Ureter (tissue), 1 donor: ENCODE measurements at places on chromosomes 13 and 19. TPM values are rescaled to one million over a fixed set of nuclear protein-coding genes. Genes with fewer than 3 reads are reported as not detected.

LIG1 gene
- 25.5 TPM for total RNA-seq

ECSIT gene
- total RNA-seq = 43.7 TPM

FXYD1 gene
- 50.2 TPM for total RNA-seq

PRTN3 gene
- total RNA-seq = not detected

RXFP2 gene
- not detected for total RNA-seq

SHISA2 gene
- 0.21 TPM for total RNA-seq

SLC27A5 gene
- total RNA-seq = 16.5 TPM

VSTM2B gene
- not detected for total RNA-seq

ZNF324B gene
- total RNA-seq = 8.1 TPM

SOHLH2 gene
- total RNA-seq = 9.7 TPM

PLK5 gene
- total RNA-seq = not detected

SHISA7 gene
- total RNA-seq = not detected

AKAP11 gene
- total RNA-seq = 46.6 TPM

OR10H1 gene
- 0.60 TPM for total RNA-seq

CCDC106 gene
- total RNA-seq = 12.3 TPM

SULT2B1 gene
- total RNA-seq = 1.6 TPM

RANBP3 gene
- total RNA-seq = 94.3 TPM

LRRC25 gene
- total RNA-seq = 3.6 TPM

ZNF525 gene
- 28.2 TPM for total RNA-seq

OR7D2 gene
- total RNA-seq = not detected

ZNF534 gene
- not detected for total RNA-seq

THAP8 gene
- 3.8 TPM for total RNA-seq

SLITRK1 gene
- not detected for total RNA-seq

CNN1 gene
- 301 TPM for total RNA-seq

ZNF471 gene
- 10.6 TPM for total RNA-seq

ZNF606 gene
- total RNA-seq = 28.1 TPM

CD70 gene
- not detected for total RNA-seq

PEX11G gene
- total RNA-seq = 7.8 TPM
